ENCODE measurements at places on chromosomes 1 and 21.
A peak's percentile ranks its signal among the peaks of the same experiment; 100 is the strongest.

GRCh38 chr1:84724128-84724860 is 34.0 kb upstream of the SSX2IP start:
- peak; percentile 20 for DNase-seq

GRCh38 chr1:111847466-111847865 is 91.8 kb downstream of the DDX20 start:
- DNase-seq = no peak

DNA sequence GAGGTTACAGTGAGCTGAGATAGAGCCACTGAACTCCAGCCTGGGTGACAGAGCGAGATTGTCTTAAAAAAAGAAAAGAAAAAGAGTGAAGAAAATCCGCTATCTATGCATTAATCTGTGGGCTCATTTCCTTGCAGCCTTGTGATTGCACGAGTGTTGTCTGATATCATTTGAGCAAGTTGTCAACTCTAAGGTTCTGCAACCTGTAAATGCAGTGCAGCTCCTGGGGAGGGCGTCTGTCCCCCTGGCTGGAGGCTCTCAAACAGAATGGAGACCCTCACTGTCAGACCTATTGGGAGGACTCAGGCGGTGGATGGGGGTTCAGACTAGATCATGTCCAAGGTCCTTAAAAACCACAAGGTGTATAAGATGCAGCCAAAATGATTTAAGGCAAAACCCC is 6.2 kb downstream of the CORT start:
- no peak for DNase-seq

GRCh38 chr1:192817246-192817645 is 8.4 kb downstream of the RGS2 start:
- DNase-seq = no peak

DNA sequence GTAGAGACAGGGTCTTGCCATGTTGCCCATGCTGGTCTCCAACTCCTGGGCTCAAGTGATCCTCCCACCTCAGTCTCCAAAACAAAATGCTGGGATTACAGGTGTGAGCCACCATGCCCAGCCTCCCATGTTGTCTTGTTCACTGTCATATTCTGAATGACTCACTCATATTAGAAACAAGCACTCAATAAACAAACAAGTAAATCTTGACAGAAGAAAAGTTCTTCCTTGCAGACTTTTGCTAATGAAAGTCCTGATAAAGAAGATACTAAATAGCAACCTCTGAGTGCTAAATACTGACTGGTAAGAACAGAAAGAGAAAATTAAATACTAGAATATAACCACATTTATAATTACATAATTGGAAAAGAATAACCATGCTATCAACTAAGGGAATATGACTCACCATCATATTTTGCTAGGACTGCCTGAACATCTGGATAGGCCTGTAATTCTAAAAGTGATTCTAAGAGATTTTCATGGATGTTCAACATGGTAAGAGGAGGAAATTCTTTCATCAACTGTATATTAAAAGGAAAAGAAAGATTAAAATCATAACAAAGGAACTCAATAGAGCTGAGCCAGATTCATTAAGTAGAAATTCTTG is 37.3 kb downstream of the ST7L start:
- no peak for DNase-seq

- no peak for DNase-seq
Measured at GRCh38 chr21:38830671-38831525, 25.2 kb downstream of the ETS2 start.

- no peak for DNase-seq
Measured at GRCh38 chr21:27424601-27425000, 457.7 kb upstream of the ADAMTS5 start.

- no peak for DNase-seq
Measured at GRCh38 chr21:42446531-42446930, 42.8 kb downstream of the UBASH3A start.

GRCh38 chr1:21932127-21932526 is 5.0 kb downstream of the HSPG2 start:
- DNase-seq = no peak

- DNase-seq = no peak
Measured at GRCh38 chr1:152244576-152245273, 20.7 kb upstream of the HRNR start.

DNA sequence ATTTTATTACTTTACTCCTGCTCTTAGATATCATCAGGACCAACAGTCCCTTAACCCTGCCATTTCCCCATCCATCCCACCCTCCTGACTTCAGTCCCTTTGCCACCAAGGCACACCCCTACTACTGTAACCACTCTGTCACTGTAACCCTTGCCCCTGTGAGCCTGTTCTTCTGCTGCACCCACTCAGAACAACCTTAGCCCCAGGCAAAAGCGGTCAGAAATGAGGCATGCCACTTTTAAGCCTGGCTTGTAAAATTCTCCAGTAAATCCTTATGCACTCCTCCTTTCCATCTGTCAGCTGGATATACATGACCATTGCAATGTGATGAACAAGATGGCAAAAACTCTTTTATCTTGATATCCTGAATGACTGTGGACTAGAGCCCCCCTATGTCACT is 555.0 kb upstream of the PLXNA2 start:
- no peak for DNase-seq

GRCh38 chr1:25724966-25725365 is 75.0 kb upstream of the SELENON start:
- DNase-seq = no peak

GRCh38 chr1:111629190-111629954 is 9.8 kb downstream of the RAP1A start:
- no peak for DNase-seq

DNA sequence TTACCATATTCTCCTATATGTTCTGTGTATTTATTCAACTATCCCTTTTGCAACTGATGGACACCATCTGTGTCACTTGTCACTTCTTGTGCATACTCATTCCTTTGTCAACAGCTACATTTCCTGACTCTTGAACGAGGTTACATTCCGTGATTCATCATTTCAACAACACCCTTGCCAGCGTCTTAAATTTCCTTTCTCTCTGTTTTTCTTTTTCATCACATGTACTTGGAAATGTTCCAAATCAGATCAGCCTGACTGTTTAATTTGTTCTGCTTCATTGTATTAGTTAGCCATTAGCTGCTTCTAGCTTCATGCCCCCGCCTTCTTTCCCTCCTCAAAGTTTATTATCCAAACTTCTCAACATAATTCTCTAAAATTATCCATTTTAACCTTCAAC is 173.0 kb downstream of the ADGRL4 start:
- DNase-seq = no peak

- no peak for DNase-seq
Measured at GRCh38 chr21:46636181-46636512, 673 bp downstream of the PRMT2 start.

DNA sequence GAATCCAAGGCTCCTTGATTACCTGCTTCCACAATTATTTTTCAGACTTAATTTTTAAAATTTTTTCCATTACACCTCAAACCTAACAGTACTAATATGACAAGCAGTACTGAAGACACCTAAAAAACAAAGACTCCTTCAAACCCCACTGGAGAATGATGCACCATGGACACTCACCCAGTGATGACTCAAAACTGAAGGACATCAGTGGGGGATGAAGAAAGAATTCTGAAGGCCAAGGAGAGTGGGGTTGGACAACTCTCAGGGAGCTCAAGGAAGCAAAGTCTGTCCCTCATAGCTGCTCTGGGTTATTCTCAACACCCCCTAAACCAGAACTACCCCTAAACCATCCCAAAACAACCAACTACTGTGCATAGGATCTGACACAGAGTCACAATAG is 2.4 kb upstream of the ARHGAP29 start:
- DNase-seq = no peak

DNA sequence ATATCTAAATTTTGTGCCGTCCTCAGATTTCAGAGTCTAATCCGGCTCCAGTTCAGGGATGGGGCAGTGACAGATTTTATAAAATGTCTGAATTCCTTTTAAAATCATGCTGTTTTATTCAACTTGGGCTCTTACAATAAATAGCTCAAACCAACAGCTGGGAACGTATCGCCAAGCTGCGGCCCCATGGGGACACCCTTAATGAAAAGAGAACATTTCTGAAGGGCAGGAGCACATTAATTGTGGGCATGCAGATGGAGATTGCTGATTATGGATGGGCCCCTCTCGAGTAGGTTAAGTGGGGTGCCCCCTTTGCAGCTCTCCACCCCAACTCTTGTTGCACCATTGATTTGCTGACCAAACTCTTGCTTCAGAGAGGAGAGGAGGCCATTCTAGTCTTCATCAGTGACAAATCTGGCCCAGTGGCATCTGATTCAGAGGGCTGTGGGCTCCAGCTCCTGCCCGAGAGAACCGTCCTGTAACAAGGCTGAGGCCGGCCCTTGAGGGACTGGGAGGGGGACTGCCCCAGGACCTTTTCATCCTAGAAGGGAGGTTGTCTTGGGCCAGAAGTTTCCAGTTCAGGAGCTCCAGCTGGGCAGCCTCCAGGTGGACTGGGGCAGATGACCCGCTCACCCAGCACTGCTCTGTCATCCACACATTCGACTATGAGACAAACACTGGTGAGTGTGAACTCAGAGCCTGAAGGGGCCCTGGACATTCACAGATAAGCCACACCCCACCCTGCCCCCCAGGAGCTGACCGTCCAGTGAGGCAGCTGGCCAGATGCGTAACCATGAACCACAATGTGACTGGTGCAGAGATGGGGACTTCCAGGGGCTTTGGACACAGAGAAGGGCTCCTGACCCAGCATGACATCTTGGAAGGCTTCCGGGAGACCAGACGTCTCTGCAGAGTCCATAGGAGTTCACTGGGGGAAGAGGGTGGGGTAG is 55.1 kb upstream of the TMEM51 start:
- DNase-seq = no peak

DNA sequence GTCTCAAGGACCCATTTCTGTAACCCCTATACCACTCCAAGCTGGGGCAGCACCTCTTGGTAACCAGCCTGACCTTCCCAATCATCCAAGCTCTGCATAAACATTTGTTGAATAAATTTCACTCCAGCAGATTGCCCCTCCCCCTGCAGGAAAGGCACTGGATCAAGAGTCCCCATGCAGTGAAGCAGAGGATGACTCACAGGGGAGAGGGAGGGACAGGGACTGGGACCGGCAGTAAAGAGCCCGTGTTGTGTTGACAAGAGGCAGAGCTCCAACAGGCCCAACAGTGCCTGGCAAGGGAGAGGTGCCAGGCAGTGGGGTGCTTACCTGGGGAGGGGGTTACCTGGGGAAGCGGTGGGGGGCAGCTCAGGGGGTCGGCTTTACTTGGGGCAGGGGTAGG is 32.3 kb downstream of the SLC9A1 start:
- DNase-seq = no peak

- DNase-seq = no peak
Measured at GRCh38 chr1:21779613-21780521, 3.1 kb downstream of the USP48 start.

GRCh38 chr1:28933277-28933676 is 18.9 kb downstream of the EPB41 start:
- DNase-seq = no peak

DNA sequence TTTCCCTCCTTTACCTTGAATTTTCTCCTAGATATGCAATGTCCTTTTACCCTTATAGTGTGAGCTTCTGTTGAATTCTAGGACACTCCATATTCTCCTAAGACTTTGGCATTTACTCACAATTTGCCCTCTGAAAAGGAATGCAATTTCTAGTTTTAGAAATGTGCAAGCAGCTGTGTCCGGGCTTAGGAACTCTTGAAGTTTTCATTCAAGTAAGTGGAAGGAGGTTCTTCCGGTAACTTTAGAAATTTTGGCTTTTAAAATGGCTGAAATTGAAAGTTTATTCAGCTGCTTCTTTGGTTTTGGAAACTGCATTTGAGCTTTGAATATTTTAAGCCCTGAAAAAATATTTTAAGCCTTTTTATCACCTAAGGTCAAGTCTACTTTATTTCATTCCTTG is 56.3 kb downstream of the DPH5 start:
- DNase-seq = no peak

DNA sequence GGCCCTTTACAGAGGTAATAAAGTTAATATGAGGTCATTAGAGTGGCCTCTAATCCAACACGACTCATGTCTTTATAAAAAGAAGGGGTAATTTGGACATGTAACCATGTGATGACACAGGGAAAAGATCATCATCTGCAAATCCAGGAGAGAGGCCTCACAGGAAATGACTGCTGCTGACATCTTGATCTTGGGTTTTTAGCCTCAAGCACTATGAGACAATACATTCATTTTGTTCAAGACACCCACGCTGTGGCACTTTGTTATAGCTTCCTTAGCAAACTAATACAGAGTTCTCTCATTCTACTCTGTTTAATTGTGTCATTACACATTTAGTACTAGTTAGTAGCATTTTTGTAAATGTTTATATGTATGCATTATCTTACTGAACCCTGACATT is 64.0 kb upstream of the RUNX1 start:
- no peak for DNase-seq

DNA sequence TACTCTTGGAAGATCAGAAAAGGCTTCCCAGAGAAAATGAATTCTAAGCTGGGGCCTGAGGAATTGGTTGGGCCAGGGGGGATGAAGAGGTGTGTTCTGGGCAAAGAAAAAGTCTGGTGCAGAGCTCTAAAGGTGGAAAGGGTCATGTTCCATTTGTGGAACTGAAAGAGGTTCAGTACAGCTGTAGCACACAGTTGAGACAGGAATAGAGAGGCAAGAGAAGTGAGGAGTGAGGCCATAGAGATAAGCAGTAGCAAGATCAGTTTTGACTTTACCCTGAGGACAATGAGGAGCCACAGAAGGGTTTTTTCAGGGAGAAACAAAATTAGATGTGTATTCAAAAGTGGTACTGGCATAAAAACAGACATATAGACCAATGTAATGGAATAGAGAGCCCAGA is 30.3 kb upstream of the MUTYH start:
- no peak for DNase-seq

DNA sequence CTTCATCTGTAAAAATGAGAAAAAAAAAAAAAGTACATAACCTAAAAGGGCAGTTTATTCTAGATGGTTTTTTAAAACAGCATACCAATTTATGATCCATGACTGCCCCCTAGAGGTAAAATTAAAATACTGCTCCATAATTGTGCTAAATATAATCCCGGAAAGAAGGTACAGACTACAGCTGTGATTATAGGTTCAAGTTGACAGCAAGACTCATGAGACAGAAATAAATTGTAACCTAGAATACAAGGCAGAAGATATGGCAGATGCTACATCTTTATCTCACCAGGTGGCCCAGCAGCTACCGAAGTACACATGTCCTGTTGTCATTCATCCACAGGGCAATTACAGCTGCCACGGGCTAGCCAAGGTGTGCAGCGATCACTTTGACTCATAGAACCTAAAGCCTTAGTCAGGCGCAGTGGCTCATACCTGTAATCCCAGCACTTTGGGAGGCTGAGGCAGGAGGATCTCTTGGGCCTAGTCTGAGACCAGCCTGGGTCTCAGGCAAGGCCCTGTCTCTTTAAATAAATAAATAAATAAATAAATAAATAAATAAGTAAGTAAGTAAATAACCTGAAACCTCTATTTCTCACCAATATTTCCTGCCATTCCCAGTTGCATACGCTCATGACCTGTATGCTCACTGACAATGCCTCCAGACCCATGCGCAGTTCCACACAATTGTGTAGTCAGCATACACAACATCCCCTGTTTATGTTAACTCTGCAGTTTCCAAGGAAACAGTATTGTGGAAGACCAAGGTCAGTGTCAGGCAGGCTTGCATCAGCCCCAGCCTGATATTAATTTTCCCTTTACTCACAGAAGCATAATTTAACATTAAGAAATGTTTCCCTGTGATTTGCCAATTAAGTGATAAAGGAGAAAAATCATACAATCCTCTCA is 18.3 kb upstream of the PPIE start:
- peak; percentile 64 for DNase-seq
